ENCODE measurements at places on chromosomes 4 and X.

GRCh38 chr4:65559270-65559669, 111.0 kb downstream of the EPHA5 start:
- no peak for DNase-seq

DNA sequence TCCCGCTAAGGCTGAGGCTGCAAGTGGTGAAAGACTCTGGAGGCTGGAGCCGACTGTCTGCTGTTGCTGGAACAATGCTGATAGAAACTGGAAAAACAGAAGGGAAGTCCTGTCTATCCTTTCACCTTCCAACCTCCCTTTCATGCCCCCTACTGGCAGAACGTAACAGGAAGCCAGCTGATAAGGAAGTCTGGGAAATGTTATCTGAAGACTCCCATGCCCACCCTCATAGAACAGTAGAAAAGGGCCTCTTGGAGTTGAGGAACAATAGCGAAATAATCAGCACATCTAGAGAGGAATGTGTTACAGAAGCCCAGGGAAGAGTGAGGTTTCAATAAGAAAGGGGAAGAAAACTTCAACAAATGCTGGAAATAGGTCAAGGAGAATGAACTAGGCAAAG, 117.1 kb upstream of the DKK2 start:
- DNase-seq: no peak

DNA sequence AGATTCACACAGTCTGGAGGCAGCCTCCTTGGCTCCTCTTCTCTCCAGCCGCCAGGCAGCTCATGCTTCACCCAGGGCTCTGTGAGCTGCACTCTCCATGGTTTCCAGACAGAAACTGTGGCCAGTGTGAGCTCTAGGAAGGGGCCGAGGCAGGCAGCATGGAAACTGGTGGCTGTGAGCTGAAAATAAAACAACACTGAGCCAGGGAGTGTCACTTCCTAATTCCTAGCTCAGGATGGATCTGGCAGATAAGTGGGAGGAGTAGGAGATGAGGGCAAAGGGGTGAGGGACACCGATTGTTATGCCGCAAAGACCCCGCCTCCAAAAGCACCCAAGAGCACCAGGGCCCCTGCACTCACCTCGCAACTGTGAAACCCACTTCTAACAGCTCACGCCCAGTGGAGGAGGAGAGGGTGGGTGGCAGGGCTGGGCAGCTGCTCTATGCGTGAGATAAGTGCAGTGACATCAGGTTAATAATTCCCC, 69.8 kb downstream of the FHDC1 start:
- DNase-seq: no peak

DNA sequence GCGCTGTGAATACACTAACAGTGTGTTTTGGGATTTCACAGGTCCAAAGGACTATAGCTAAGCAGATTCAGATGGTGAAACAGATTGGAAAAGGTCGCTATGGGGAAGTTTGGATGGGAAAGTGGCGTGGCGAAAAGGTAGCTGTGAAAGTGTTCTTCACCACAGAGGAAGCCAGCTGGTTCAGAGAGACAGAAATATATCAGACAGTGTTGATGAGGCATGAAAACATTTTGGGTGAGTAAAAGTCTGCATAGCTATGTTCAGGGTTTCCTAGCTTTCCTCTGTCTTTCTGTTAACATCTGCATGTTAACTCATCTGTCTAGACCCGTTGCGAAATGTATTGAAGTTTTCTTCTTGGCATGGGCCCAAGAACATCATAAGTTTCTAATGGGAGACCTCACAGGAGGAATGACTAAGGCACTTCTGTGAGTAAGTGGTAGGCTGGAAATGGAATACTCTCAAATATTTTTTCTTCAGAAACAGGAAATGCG, 372.1 kb downstream of the BMPR1B start:
- DNase-seq: no peak

GRCh38 chr4:99724067-99724466, 66.4 kb upstream of the C4orf54 start:
- no peak for DNase-seq

- no peak for DNase-seq
These were observed 176.2 kb downstream of the FSTL5 start for GRCh38 chr4:161987611-161988010.

GRCh38 chr4:80586716-80587115, 251.2 kb downstream of the CFAP299 start:
- DNase-seq: no peak

Data from activated naive CD4-positive, alpha-beta T cell treated with anti-CD3 and anti-CD28 coated beads, Interleukin-2, amount 50 U/mL, for 16 hours (primary cell).